ENCODE measurements at places on chromosomes 6 and 20.

DNA sequence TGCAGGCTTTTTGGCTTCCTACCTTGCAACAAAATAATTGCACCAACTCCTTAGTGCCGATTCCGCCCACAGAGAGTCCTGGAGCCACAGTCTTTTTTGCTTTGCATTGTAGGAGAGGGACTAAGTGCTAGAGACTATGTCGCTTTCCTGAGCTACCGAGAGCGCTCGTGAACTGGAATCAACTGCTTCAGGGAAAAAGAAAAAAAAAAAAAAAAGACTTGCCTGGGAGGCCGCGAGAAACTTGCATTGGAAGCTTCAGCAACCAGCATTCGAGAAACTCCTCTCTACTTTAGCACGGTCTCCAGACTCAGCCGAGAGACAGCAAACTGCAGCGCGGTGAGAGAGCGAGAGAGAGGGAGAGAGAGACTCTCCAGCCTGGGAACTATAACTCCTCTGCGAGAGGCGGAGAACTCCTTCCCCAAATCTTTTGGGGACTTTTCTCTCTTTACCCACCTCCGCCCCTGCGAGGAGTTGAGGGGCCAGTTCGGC, 420 bp downstream of the SOX4 start:
- DNase-seq, result no peak

- no peak for DNase-seq
These were observed 176.0 kb downstream of the MRPL14 start for GRCh38 chr6:43951063-43951755.

DNA sequence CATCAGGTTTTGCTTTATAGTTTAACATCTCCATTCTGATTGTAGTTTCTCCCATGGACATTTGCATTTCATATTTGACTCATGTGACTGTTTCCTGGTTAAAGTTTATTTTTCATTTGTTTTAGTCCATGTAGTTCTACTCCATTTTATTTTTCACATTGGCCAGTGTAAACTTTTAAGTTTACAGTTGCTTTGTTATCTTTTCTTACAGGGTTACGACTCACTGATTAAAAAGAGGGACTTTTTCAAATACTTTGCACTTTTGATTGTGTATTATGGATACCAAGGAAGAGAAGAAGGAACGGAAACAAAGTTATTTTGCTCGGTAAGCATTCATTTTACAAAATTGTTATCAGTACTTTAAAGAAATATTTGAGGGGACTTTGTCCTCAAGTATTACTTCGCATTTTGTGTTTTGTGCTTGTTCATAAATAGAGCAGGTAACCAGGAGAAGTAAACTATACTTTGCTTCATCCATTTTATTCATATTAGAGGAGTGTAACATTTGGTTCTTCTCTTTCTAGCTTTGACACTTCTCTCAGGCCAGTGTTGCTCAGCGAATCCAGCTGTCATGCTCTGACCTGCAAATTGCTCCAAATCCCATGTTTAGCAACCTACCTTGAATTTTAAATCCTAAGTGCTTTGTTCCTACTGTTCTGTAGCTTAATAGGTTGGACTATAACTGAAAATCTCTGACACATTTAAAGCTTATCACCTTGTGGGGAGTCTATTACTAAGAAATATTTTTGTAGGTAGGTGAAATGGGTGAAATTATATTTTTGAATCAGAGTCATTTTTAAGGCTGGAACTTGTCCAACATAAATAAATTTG, 24.5 kb downstream of the NCOA7 start:
- DNase-seq, result no peak

DNA sequence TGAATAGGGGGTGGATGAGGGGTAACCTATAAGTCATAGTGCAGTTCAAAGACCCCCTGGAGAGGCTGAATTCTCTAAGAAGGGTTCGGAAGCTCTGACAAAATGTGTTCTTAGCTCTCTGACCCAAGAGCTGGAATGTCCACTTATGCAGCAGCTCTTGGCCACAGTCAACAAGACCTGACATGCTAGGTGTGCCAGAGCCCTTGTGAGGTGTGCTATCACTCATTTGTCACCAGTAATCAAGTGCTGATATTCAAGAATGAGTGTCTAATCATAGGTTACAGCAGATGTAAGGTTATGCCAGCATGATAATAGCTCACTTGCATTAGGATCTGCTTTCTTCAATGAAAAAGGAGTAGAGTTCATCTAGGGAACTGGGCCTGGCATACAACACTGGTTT, 28.1 kb downstream of the TOMM6 start:
- no peak for DNase-seq

DNA sequence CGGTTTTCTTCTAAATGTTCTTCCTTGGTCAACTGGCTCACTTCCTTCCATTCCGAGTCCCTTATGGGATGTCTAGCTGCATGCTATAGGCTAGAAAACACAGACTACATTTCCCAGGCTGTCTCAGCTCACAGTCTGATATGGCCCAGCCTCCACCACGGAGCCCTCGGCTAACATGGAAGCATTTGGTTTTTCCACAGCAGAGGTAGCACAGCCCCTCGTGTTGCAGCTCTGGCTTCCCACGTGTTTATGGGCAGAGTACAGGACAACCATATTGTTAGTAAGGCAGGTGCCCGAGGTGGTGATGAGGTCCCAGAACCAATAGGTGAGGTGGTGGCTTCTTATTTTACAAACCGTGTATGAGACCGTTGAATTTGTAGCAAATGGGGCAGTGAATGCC, 8.7 kb downstream of the GPLD1 start:
- no peak for DNase-seq

DNA sequence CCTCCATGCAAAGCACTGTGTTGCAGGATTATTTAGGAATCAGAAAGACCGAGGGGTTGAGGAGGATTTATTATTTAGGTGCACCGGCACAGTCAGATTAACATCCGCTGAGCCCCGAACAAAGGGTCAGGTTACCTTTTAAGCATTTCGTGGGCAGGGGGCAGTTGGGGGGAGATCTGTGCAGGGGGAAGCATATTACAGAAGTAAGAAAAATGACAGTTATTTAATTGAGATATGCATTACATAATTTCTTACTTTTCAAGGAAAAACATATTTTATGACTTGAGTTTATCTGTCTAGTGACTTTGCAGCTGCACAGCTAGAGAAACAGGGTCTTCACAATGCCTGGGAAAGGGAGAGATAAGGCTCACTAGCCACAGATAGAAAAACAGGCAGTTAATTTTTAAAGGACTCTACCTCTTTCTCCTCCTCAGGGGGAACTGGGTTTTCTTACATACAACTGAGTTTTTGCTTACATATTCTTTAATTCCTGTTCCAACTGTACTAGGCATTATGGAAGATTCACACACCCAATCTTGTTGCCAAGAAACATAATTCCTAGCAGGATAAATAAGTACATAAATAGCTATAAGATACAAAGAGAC, 1.7 kb upstream of the HINT3 start:
- no peak for DNase-seq

DNA sequence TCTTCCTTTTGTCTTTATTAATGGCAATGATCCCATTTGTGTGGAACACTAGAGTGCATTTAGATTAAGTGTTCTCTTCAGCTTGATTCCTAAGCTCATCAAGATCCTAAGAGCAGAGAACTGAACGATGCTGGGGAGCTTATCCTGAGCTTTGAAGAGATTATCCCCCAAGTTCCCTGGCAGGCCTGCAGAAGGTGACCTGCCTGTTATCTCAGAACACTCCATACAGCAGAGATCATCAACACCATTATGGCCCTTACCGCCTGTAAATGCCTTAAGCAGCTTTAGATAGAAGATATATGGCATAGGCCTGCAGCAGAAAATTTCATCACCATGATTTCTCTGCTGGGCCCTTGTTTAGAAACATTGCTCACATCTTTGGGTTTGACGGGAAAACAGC, 779.9 kb upstream of the MAP3K7 start:
- no peak for DNase-seq

DNA sequence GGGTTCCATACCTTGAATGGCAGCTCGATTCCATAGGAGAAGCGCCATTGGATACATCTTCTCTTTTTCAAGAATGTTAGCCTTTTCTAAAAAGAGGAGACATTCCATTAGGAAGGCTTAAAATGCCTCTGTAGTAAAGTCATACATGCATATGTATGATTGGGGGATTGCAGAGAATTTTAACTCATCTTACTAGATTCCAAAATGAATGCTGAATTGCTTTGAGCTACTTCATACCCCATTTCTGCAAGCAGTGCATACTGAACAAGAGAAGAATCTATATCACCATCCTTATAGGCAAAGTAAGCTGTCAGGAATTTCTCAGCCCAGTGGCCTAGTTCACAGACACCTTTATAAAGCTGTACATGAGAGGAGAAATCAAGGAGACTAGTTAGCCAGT, 80.3 kb downstream of the NDUFAF5 start:
- DNase-seq, result no peak

DNA sequence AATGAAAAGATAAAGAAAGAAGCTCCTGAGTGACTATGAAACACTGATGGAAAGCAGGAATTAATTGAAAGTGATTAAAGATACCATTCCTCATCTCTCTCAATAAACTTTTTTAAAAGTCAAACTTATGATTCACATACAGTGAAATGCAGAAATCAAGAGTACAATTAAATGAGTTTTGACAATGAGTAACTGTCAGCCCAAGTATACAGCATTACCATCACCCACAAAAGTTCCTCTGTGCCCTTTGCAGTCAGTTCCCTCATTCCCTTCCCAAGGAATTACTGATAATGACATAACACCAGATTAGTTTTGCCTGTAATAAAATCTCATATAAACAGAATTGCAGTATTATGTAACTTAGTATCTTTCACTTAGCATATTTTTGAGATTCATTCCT, 44.5 kb downstream of the ATG5 start:
- no peak for DNase-seq

GRCh38 chr6:56961151-56961550, 6.2 kb downstream of the BEND6 start:
- no peak for DNase-seq

GRCh38 chr6:168037242-168037641, 39.8 kb downstream of the KIF25 start:
- DNase-seq, result no peak

DNA sequence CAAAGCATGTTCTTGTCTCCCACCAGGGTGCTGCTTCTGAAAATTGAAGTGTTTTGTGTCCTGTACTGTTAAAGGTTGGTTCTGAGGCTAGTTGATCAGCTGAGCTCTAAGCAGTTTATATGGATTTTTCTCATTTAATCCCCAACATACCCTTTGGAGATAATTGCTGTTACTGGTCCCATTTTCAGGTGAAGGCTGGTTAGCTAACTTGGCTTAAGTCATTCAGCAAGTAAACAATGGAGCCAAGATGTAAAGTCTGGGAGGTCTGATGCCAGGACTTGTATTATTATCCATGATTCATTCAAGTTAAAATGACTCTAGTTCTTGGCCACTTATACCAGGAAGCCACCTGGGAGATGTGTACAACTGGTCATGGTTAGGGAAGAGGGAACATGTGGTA, 42.5 kb upstream of the FERMT1 start:
- no peak for DNase-seq

GRCh38 chr20:35831029-35831428, 59.2 kb downstream of the PHF20 start:
- peak; percentile 14 for DNase-seq

DNA sequence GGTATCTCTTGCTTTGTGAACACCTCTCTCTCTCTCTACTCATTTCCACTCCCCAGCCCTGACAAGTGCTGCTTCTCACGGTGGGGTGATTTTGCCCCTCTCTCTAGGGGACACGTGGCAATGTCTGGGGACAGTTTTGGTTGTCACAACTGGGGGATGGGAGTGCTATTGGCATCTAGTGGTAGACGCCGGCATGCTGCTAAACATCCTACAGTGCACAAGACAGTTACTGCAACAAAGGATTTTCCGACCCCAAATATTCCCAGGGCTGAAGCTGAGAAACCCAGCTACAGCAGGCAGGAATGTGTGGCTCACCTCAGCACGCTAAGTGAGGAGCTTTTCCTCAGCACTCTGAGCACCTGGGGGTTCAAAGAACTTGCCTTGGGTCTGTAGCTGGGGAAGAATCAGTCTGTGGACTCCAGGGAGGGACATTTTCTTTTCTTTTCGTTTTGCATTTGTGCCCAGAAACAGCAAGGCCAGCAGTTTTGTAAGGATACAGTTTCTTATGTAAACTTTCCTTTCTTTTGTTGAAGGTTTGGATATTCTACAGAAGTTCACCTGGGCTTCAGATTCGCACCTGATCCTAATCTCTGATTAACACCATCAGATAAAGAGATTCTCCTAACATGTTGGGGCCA, 246.9 kb upstream of the ZFP64 start:
- DNase-seq, result no peak

- DNase-seq, result peak; percentile 25
These were observed 592 bp downstream of the CUTA start for GRCh38 chr6:33417128-33417902.

DNA sequence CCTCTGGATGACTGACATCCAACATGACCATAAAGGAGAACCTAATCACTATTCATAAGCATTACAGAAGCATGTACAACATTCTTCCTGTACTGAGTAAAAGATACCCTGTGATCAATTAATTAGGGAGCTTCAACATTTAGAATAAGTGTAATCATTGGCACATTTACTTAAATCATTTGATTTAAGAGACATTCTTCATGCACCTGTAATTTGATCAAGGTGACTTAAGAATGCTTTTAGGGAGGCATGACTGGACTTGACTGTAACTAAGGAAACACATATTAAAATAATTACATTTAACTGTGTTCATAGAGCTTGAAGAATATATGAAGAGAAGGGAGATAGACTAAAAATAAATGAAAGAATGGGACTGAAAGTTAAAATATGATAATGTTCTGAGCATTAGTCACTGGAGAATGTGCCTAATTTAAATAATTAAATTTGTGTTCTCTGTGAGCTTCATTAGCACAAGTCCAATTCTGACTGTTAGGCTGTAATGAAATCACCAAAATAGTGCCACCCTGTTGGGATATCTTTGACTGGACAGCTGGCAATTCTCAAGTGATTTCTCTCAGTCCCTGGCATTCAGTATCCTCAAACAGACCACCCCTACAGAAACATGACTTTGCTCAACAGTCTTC, 295.5 kb upstream of the ADGRB3 start:
- DNase-seq, result no peak

DNA sequence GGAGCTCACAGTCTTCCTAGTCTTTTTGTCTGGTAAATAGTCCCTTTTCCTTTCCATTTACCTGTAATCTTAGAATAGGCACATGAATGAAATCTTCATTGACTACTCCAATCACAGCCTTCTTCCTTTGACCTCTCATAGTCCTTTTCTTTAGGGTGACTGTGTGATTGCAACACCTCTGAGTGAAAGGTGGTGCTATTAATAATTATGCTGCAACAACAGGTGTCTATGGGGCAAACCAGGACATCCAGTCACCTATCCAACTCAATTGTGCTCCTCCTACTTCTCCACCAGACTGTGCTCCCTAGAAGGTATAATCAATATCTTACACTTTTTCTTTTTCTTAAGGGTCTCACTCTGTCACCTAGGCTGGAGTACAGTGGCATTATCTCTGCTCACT, 29.4 kb downstream of the RIPOR2 start:
- no peak for DNase-seq

DNA sequence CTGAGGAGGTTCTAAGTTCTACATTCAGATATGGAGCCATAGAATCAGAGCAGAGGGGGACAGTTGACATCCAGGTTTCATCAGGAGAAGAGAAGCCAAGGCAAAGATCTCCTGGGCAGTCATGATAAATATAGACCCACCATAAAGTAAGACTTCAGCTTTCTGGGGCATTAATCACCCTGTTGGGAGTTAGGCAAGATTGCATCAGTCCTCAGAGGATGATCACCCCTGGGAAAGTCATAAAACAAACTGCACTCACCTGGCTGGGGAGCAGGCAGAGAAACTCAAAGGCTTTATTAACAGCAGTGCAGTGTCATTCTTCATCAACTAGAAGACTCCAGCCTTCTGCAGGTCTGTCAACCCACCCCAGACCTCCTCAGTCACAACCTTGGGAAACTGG, 301.3 kb upstream of the JARID2 start:
- no peak for DNase-seq

All from stimulated activated CD4-positive, alpha-beta T cell treated with anti-CD3 and anti-CD28 coated beads, Interleukin-1b, Interleukin-23, amount 100 ng/mL, for 48 hours (primary cell).